ENCODE measurements at places on chromosomes 7 and 10. TPM values are rescaled to one million over a fixed set of nuclear protein-coding genes. Genes with fewer than 3 reads are reported as not detected.

DNA sequence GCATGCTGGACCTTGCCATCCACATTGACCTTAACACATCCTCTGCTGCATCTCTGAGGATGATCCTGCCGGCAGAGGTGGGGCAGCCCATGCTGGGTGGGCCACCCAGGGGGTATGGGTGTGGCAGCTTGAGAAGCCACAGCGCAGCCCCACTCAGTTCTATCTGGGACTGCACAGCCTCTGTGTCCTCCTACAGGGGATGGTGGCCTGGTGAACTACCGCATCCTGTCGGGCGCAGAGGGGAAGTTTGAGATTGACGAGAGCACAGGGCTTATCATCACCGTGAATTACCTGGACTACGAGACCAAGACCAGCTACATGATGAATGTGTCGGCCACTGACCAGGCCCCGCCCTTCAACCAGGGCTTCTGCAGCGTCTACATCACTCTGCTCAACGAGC, 12.2 kb upstream of the C10orf105 start:
- no peak for DNase-seq

- no peak for DNase-seq
Measured at GRCh38 chr7:120114626-120115025, 158.3 kb upstream of the KCND2 start.

- DNase-seq, result peak; percentile 97
Measured at GRCh38 chr10:93542358-93542791, 24.1 kb upstream of the FFAR4 start.

SPDYE2B gene
- not detected for total RNA-seq

MKLN1 gene
- total RNA-seq, result 48.5 TPM

COX19 gene
- 8.6 TPM for total RNA-seq
